ENCODE measurements at places on chromosomes 1 and 21.

DNA sequence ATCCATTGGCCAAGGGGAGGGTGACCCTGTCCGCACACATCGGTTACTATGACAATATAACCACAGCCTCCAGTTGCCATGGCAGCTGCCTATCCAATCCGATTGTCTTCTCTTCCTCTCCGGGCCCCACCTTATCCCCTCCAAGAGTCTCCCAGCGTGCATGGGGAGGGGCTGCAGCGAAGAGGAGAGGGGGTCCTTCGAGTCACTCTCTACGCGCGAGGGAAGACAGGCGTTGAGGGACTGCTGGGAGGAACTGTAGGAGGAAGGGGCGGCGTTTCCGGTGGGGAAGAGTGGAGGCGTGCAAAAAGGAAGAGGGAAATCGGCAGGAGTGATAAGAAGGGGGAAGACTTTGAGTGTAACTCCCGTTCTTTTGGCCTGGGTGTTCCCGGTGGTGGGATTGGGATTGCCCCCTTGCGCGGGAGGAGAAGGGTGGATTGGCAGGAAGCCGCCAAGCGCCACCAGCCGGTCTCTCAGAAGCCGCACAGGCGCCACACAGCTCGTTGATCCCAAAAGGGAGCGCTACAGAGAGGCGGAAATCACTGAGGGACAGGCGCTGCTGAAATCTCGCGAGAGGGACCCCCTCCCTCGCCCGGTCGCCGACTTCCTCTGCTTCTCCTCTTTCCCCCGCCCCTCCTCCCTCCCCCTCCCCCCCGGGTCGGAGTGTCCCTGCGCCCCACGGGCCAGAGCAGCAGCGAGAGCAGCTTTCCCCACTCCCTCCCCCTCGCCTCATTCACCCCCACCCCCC, 384 bp upstream of the SMG7 start:
- peak; percentile 94 for DNase-seq

DNA sequence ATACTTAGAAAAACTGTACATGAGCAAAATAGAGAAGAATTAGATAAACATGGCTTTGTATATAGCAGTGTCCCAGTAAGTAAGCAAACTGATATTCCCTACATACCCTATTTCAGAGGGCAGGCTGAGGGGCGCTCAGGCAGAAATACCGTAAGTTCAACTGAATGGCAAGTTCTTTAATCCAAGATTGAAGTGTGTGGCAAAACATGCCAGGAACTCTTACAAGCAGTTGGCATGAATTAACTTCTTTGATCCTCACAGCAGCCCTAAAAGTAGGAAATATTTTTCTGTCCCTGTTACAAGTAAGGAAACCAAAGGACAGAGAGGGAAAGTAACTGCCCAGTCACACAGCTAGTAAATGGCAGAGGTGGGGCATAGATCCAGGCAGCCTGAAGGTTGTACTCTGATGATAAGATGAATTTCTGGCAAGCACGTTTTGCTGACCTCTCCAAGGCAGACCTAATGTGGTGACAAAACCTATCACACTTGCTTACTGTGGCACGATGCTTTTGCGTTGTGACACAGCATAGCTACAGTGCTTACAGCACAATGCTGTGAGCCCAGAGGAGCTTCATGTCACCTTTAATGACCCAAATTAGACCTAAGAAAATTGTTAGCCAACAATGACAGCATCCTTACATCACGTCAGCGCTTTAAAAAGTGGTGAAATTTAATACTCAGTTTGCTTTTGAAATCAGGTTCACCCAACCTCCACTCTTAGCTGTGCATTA, 35.0 kb upstream of the THEM4 start:
- DNase-seq = no peak

DNA sequence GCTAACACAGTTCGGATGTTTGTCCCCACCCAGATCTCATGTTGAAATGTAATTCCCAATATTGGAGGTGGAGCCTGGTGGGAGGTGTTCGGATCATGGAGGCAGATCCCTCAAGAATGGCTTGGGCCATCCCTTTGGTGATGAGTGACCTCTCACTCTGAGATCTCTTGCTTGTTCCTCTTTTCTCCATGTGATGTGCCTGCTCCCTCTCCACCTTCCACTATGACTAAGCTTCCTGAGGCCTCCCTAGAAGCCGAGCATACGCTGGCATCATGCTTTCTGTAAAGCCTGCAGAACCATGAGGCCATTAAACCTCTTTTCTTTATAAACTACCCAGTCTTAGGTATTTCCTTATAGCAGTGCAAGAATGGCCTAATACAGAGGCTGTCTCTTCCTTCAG, 8.1 kb upstream of the PLA2G5 start:
- DNase-seq = no peak

DNA sequence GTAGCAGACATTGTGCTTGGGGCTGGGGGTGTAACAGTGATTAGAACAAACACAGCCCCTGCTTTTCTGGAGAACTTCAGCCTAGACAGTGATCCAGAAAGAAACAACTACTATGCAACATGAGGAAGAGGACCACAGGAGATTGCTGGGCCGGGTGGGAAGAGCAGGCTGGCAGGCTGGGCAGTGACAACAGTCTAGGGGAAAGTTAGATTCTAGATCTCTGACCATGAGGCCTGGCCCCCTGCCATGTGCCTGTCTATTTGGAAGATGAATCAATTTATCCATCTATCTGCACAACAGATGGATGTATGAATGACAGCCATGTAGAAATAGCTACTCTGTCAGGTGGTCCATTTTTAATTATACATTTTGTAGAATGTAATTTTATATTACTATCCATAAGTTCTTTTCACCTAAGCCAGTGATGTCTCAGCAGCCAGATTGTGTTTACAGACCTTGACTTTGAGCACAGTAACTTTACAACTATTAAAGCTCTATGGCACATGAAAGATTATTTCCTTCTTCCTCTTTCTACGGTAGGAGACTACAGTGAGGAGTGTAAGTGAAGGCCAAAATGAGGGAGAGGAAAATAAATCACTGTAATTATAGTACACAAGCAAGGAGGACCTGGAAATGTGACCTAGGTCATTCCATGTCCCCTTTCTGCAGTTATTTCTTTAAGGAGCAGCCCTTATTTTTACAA, 15.5 kb downstream of the CLIC6 start:
- DNase-seq = no peak

DNA sequence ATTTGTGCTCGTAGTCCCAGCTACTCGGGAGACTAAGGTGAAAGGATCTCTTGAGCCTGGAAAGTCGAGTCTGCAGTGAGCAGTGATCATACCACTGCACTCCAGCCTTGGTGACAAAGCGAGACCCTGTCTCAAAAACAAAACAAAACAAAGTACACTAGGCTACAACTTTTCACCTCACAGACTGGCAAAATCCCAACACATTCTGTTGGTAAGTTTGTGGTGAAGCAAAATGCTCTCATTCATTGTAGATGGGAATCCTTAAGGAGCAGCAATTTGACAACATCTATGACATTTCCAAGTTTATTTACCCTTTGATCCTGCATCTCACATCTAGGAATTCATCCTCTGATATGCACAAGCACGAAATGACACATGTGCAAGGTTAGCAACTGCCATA, 20.2 kb upstream of the SLC1A7 start:
- DNase-seq = no peak

DNA sequence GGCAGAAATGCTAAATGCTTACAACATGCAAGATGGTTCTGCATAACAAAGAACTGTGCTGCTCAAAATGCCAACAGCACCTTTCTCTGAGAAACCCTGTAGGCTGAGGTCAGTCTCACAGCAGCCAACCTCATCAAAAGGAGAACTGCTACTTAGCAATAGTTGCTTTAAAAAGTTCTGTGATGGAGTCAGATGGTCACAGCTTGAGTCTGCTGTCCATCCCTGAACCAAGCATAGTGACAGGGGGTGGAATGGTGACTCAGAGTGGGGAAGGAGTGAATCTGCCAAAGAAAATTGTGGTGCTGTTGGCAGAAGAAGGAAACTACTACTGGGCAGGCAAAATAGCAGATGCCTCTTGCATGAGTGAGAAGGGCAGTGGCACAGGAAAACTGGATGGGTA, 106.0 kb upstream of the FAM78B start:
- DNase-seq = no peak

DNA sequence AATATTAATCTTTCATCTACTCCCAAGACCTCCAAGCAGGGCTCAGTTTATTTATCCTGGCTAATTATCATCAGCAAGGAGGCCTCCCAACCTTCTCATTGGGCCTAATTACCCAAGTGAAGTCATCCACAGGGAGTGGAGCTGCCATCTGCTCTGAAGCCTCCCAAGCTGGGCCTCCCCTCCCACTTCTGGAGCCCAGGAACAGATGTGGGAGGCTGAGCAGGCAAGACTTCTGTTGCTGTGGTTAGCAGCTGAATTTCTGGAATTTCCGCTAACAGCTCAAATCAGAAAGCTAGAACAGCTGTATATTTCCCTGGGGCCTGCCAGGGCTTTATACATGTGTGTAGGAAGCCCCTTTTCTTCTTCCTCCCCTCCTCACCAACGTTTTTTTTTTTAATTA, 127.5 kb downstream of the UCK2 start:
- DNase-seq = no peak

GRCh38 chr1:185537596-185537995, 196.6 kb upstream of the HMCN1 start:
- no peak for DNase-seq

DNA sequence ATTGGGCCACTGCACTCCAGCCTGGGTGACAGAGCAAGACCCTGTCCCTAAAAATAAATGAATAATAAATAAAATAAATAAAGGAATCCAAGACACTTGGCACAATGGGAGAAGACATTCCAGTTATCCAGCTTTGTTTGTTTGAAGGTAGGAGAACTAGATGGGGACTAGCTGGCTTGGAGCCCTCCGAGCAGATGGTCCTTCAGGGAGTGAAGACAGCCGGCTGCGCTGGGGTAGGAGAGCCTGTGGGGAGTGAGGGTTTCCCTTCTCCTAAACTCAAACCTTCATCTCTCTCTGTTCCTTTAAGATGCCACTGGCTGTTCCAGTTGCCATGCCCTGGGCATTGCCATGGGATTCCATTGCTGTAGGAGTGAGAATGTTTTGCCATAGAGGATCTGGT, 120.6 kb downstream of the NAV1 start:
- no peak for DNase-seq

- no peak for DNase-seq
Measured at GRCh38 chr1:78703806-78704205, 54.2 kb downstream of the IFI44 start.

DNA sequence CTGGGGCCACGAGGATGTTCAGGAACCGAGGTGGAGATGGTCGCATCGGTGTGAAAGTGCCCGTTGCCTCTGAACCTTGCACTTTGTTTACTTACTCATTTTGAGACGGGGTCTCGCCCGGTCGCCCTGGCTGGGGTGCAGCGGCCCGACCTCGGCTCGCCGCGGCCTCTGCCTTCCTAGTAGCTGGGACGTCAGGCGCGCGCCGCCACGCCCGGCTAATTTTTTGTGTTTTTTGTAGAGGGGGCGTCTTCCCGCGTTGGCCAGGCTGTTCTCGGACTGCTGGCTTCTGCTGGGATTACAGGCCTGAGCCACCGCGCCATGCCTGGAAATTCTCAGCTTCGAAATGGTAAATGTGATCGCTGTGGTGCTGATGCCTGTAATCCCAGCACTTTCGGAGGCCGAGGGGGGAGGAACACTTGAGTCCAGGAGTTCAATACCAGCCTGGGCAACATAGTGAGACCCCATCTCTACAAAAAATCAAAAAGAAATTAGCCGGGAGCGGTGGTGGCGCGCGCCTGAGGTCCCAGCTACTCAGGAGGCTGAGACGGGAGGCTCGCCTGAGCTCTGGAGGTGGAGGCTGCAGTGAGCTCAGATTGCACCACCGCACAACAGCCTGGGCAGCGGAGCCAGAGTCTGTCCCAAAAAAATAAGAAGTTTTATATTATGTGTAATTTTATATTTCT, 684 bp upstream of the MRPL20 start:
- DNase-seq = no peak

DNA sequence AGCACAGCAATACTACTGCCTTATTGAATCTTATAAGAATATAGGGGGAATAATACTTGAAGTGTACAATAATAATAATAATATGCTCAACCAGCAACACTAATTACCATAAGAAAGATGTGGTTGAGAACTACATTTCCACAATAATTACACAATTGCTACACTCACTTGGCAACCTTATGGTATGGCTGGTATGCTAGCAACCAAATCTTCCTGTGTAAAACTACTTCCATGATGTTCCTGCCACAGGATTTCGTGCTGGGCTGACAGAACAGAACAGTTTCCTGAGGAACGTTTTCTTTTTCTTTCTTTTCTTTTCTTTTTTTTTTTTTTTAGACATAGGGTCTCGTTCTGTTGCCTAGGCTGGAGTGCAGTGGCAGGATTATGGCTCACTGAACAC, 50.6 kb downstream of the KIF26B start:
- DNase-seq = no peak

- no peak for DNase-seq
Measured at GRCh38 chr21:33053951-33054350, 16.0 kb upstream of the OLIG1 start.

GRCh38 chr1:53280496-53280895, 42.2 kb upstream of the MAGOH start:
- no peak for DNase-seq

DNA sequence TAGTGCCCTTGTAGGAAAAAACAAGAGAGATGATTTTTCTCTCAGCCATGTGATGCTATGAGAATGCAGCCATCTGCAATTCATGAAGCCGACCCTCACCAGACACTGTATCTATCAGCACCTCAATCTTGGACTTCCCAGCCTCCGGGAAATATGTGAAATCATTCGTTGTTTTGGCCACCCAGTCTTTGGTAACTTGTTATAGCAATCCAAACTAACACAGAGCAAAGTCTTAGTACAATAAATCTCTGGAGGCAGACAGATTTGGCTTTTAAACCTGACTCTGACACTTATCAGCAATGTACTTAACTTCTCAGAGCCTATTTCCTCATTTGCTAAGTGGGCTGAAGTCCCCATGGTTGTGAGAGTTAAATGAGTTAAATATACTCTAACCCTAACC, 5.1 kb upstream of the MED18 start:
- DNase-seq = no peak

DNA sequence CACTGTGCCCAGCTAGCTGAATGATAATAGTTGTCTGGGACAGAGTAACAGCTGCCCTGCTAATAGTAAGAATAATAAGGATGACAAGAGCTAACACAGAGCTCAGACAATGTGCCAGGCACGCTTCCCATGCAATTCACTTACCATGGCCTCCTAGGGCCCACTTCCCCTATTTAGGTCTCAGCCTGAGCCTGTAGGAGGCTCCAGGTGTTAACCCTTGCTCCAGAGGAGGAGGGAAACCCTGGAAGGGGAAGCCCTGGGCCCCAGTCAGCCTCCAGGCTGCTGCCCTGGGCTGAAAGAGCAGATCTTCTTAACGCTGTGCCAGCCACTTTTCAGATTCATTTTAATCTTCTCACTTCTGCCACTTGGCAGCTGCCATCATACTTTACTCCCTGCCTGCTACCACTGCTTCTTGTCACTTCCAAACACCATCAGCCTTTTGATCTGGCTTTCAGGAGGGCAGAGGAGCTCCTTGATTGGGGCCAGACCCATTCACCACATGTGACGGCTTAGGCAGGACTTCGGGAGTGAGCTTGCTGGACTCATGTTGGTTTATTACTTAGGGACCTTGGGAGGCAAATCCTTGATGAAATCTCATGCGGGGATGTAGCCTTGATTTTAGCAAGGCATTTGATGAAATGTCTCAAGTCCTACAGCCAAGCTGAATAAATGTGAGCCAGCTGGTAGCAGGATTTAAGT, 66.7 kb upstream of the PARP1 start:
- no peak for DNase-seq

- no peak for DNase-seq
Measured at GRCh38 chr1:50271968-50272578, 151.2 kb downstream of the DMRTA2 start.

GRCh38 chr1:92936865-92937264, 24.4 kb downstream of the DIPK1A start:
- DNase-seq = no peak

GRCh38 chr1:63662841-63663240, 69.6 kb downstream of the PGM1 start:
- DNase-seq = no peak

Data from stimulated activated CD8-positive, alpha-beta memory T cell treated with anti-CD3 and anti-CD28 coated beads, Interleukin-7, amount 100 ng/mL, for 1 hour (primary cell).